SW 1271 (cell line): ENCODE measurements at places on chromosomes 1 and 21.

DNA sequence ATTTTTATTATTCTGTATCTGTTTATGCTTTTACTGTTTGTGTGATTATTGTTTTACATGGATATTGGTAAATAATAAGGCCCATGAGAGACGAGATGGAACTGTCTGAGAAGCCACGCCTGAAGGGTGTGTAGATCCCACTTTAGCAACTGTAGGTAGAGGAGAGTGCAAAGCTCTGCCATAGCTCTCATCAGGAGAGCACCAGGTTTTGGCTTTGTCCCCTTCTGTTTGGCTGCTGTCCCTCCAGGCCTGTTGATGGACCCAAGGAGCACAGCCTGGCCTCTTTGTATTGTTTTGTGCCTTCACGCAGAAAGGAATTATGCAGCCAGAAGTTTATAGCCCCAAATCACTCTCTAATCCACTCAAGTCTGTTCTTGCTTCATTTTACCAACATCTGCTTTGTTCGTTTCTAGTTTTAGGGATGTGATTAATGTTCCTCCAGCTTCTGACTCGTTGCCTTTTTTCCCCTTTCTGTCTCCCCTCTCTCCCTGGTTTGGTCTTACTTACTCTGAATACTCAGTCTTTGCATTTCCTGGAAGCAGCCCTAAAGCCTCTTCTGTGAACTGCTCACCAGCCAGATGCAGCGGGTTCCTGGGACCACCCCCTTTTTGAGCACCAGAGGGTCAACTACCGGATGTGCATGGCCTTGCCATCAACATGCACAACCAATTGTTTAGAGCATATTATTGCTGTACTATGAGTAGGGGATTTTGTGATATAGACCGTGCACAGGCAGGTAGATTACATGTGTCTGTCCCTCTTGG is 127.3 kb downstream of the HHAT start:
- no peak for DNase-seq

GRCh38 chr1:109151146-109151990 is 37.5 kb downstream of the ELAPOR1 start:
- no peak for DNase-seq

DNA sequence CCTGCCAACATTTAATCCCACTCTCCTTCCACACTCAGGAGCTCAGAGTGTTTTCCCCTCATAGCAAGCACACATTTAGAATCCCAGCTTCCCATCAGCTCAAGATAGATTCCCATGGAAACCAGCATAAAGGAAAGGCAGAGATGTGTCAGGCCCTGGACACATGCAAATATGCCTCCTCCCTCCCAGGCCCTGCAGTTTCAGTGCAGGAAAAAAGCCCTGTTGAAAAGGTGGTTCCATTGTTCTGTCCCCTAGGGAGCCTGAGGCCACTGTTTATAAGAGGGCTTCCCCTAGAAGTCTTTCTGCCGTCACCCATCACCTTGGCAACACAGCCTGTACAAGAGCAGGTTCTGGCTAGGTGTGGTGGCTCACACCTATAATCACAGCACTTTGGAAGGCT is 3.6 kb downstream of the CACNA1S start:
- no peak for DNase-seq

DNA sequence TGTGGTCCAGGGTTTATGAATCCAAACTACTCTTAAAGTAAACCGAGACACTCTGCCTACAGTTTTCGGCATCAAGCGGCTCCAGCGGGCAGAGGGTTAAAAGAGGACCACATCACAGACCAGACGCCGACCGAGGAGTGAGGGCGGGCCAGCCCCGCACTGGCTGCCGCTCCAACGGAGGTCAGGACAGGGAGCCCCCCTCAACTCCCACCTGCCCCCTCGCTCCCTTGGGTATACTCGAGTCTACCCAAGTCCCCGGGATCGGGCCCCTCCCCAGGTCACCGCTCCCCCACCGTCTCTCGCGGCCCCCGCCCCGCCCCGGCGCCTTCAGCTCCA is 312 bp downstream of the ARNT start:
- DNase-seq: peak; percentile 47
